Camera-type eye (tissue), 1 donor: ENCODE measurements at places on chromosomes 13 and 19. TPM values are rescaled to one million over a fixed set of nuclear protein-coding genes. Genes with fewer than 3 reads are reported as not detected.

POMP gene
- 53.2 TPM for total RNA-seq

GRK1 gene
- 25.6 TPM for total RNA-seq

WIZ gene
- 26.1 TPM for total RNA-seq

SKA3 gene
- 7.5 TPM for total RNA-seq

ZNF616 gene
- 29.7 TPM for total RNA-seq

NALCN gene
- 11.3 TPM for total RNA-seq

FGF21 gene
- not detected for total RNA-seq

TMEM86B gene
- total RNA-seq = 1.1 TPM

PDX1 gene
- not detected for total RNA-seq

TMEM147 gene
- total RNA-seq = 49.3 TPM
